ENCODE measurements at places on chromosomes 5 and 9. TPM values are rescaled to one million over a fixed set of nuclear protein-coding genes. Genes with fewer than 3 reads are reported as not detected.
A peak's percentile ranks its signal among the peaks of the same experiment; 100 is the strongest.

The SLC4A9 gene
- total RNA-seq, result not detected

The SOX30 gene
- total RNA-seq, result 0.44 TPM

The GPBP1 gene
- total RNA-seq, result 136 TPM

GRCh38 chr5:123496892-123497291 lies 15.1 kb upstream of the CSNK1G3 start:
- no peak for DNase-seq

- peak; percentile 30 for DNase-seq
Observed at GRCh38 chr5:176578391-176578808, 29.3 kb downstream of the CDHR2 start.

- DNase-seq, result peak; percentile 47
Observed at GRCh38 chr9:93028448-93029006, 30.0 kb upstream of the SUSD3 start.

GRCh38 chr5:116559239-116559638 lies 15.4 kb downstream of the SEMA6A start:
- DNase-seq, result no peak

The PTAR1 gene
- total RNA-seq, result 70.6 TPM

The GZMA gene
- 7.9 TPM for total RNA-seq

The ARSI gene
- not detected for total RNA-seq

The ARAP3 gene
- 1.3 TPM for total RNA-seq

DNA sequence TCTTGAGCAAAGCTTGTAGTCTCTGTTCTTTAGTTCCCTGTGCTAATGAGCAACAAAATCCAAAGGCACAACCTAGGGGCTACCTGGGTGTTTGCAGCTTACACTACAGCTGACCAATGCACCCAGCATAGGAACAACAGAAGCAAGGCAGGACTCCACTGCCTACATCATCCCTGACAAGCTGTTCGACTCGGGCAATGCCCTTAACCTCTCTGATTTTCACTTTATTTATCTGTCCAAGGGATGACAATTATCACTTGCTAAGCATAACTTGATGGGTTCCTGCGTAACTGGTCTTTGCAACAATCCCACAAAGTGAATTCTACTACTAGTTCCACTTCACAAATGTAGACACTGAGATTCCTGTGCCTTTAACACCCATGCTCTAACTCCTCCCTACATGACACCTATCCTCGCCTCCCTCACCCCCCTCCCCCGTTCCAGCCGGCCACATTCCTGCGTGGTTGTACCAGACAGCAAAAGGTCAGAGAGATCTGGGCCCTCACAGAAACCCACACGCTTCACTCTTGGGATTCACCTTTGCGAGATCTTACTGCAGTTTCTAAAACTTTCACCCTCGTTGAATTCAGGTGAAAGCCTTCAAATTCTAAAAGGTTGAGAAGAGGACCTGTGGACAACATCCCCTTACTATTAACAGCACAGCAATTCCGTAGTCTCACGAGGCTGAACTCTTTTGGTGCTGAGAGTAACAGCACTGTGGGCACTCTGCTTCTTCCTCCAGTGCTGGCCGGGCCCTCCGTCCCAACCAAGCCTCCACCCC lies 995 bp downstream of the IPPK start:
- DNase-seq, result no peak

DNA sequence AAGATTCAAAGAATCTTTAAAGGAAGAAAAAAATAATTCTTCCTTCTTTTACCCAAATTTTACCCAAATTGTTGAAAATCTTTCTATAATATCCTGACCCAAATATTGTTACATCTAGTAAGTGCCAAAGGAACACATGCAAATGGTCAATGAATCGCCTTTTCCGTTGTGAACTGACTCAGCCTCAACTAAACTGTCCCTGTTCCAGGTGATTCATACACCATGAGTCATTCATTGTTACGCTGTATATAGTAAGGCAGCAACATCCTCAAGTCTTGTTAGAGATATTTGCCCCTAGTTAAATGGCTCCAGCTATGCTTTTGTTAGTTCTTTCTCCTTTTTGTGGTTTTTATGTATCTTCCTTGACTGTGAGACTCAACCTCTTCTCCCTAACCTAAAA lies 9.7 kb downstream of the PTGER4 start:
- no peak for DNase-seq

DNA sequence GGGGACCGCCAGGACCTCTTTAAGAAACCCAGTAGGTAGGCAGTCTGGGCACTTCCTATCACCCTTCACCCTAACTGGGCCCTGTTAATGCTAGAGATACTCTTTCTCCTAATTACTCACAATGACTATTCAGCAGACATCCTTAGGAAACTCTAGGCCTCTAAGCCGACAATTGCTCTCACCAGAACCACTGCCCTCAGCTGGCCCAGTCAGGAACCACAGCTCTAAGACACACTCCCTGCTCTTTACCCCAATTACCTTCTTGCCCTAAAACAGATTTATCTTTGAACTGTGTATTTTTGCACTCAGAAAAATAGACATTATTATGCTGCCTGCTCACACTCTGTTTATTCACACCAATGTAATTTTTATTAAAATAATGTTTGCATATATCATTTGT lies 432.6 kb upstream of the SLC30A5 start:
- no peak for DNase-seq

DNA sequence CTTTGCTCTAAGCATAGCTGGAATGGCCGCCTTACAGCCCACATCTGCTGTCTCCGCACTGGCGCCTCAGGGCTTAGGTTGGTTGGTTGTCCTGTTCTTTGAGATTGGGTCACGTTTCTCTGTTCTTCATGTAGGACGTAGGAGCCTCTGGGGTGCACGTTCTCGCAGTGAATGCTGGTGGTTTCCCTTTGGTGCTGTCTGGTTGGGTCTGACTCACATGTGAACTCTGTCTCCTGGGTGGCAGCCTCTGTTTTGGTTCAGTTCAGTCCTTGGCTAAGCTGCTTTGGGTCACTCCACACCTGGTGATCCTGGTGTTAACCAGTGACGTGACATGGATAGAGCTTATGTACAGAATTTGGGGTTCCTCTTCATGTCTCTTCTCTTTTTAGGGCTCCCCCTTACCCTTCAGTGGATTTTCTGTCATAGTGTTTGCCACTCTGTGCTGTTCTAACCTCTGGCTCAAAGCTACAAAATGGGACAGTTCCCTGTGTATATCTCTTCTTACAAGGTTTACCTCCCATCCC lies 12.6 kb upstream of the LPCAT1 start:
- peak; percentile 52 for DNase-seq

DNA sequence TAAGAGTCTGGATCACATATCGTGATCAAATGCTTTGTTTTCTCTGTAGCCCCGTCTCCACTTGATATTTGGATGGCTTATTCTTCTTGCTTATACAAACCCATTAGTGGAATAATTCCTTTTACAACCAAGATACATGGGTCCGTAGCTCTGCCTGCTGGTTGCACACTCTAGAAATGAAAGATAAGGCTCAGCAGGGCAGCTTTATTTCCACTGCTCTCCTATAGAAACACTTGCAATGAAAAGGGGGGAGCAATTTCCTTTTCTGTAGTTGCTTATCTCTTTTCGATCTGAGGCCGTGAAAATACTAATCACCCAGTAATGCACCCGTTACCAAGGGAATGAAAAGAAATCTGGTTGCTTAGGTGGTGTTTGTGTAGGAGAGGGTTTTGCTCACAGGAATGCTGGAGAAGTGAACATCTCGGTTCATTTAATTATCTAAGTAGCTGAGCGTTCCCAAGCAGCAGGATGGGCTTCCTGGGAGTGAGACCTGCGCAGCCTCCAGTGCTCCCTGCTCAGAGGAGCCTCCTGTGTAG lies 131.7 kb downstream of the ADAMTS16 start:
- DNase-seq, result no peak

DNA sequence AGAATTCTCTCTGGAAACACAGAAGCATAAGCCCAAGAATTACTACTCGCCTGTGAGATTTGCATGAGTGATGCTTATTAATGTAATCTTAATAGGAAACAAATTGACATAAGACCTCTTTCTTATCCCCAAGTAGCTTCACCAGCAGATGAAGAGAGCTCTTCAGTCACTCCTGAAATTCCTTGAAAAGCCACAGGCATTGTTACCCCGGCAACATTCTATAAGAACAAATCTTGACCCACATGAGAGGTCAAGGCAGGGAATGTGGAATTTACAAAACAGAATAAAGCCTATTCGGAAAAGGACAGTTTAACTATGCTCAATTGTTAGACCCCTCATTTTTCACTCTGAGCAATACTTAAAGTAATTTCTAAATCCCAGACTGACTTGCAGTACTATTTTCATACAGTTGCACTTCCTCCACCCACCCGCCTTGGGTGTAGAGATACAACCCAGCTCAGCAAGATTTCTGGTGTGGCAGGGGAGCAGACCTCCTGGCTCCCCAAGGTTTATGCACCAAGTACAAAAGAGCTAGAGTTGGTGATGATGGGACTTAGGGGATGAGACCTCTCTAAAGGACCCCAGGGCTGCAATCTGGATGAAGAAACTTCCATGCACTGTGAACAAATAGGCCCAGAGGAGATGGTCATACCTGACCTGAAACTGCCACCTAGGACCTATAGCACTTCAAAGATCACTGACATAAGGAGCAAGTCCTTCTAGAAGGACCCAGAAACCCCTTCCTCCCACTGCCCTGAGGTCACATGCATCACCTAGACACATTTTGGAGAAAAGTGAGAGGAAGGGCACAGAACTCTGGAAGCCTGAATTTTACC lies 242.1 kb downstream of the ZNF608 start:
- no peak for DNase-seq

The PCDHA5 gene
- total RNA-seq, result not detected

GRCh38 chr5:172782169-172783039 lies 11.4 kb upstream of the DUSP1 start:
- DNase-seq, result no peak

DNA sequence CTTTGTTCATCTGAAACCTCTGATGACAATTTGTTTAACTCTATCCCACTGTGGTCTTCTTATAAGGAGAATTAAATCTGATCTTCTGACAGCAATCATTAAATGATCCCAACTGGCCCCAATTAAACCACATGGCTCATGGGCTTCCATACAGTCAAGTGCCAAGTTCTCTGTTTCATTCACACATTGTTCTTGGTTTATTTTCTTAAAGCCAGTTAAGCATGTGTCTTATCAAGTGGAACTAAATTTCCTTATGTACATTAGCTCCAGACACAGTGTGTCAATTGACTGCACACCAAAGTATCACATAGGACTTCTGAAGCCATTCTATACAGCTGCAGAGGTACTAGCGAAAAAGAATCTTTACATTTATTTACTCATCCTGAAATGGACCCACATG lies 51.2 kb downstream of the MEF2C start:
- DNase-seq, result no peak

The SCGB3A2 gene
- total RNA-seq, result not detected

- no peak for DNase-seq
Observed at GRCh38 chr9:92717201-92718085, 47.2 kb downstream of the BICD2 start.

The SPATA31E1 gene
- total RNA-seq, result not detected

The STRBP gene
- 11.1 TPM for total RNA-seq

DNA sequence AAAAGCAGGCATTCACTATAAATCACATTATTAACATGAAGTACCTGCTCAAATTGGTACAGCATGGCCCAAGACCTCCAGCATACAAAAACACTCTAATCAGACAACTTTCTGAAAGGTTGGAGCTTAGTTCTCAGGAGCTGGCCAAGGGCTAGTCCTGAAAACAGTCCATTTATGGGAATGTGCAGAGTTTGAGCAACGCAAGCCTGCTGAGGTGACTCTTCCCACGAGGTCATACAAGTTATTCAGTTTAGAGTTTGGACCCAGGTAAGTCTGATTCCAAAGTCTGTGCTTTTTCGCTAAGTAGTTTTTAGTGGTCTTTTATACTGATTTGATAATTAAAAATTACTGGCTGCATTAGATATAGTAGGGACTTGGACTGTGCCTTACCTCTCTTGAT lies 52.6 kb downstream of the AP3S1 start:
- no peak for DNase-seq

GRCh38 chr5:98631311-98632054 lies 142.0 kb upstream of the RGMB start:
- DNase-seq, result no peak

DNA sequence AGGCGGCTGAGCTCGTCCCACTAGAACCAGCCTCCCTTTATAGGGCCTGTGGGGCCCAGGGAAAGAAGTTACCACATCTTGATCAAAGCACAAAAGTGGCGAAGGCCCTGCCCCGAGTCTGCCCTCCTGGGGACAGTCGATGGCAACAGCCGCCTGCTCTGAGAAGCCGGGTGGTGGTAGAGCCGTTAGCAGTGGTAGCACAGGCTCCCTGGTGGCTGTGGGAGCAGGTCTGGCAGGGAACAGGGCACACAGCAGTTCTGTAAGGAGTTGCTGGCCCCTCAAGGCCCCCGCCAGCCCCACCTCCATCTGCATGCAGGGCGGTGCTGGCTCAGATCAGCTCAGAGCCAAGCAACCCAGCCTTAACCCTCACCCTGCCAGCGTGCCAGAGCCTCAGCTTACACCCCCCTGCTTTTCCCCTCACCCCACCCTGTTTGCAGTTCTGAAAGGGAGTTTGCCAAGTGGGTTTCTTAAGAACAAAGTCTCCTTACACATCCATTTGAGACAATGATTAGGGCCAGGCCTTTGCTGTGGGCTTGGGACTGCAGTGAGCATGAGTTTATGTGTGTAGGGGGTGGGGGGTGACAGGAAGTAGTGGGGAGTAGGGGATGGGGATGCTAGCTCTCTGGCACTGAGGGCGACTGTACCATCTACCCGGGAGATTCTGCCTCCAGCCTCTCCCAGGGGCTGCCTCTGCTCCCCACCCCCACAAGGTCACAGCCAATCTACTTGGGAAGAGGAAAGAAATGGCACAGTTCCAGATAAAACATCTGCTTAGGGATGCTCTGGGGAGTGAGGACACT lies 11.8 kb downstream of the ACSL6 start:
- DNase-seq, result no peak

DNA sequence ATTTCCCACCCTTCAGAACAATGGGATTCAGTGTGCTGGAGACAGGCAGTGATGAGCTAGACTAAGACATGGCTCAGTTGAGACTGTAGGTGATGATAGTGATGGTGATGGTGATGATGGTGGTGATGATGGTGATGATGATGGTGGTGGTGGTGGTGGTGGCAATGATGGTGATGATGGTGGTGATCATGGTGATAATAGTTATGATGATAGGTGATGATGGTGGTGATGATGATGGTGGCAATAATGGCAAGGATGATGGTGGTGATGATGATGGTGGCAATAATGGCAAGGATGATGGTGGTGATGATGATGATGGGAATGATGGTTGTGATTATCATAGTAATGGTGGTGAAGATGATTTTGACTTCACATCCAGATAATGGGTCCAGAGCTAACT lies 176.7 kb downstream of the NXNL2 start:
- no peak for DNase-seq

- DNase-seq, result no peak
Observed at GRCh38 chr5:78636682-78637081, 11.9 kb downstream of the LHFPL2 start.
